ENCODE measurements at places on chromosomes 12 and 14.

DNA sequence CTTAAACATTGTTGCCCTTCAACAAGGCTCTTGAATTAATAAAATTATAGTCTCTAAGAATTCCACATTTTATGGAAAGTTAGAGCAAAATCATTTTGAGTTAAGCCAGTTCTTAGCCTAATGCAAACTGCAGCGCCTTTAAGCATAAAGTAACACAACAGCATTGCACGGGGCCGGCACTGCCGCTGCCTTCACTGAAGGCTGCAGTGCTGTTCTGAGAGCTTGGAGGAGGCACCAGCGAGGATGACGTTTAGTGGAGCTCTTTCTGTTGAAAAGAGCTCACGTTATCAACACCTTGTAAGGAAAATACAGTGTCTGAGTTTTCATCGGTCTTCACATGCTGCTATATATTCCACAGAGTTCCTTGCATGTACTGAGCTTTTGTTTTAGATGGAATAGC, 38.3 kb upstream of the DYNC1H1 start:
- no peak for DNase-seq

- no peak for DNase-seq
These were observed 845 bp upstream of the COCH start for GRCh38 chr14:30873308-30874119.

GRCh38 chr12:96534339-96534738, 45.0 kb downstream of the CFAP54 start:
- DNase-seq = no peak

DNA sequence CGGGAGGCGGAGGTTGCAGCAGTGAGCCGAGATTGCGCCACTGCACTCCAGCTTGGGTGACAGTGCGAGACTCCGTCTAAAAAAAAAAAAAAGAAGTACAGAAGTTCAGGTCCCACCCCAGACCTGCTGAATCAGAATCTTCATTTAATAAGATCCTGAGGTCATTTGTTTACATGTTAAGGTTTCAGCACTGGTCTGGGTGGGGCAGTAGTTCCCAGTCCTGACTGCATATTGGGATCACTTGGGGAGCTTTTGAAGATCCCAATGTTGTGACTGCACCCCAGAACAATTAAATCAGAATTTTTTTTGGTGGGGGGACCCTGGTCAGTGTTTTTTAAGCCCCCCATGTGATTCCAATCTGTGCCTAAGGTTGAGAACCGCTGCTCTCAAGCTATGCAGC, 11.7 kb upstream of the COL2A1 start:
- no peak for DNase-seq

GRCh38 chr14:77082356-77082755, 15.7 kb upstream of the CIPC start:
- no peak for DNase-seq

DNA sequence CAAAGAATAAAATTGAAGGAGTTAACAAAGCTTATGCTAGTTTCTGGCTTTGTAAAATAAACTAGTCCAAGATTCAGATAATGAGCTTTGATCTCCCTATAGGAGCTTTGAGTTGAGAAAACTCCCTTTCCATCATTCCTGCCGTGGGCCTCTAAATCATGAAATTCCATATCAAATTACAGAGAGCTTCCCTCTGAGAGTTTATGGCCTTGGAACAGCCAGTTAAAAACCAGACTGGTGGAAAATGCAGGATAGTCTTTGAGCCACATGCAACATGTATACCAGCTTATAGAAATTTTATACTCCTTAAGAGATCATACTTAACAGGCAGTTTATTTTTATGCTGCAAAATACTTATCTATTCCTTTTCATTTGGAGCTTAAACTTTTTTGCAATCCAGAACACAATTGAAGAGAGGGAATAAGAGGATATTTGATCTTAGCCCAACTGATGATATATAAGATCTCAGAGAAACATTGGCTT, 175.8 kb upstream of the ATP2B1 start:
- peak; percentile 37 for DNase-seq

DNA sequence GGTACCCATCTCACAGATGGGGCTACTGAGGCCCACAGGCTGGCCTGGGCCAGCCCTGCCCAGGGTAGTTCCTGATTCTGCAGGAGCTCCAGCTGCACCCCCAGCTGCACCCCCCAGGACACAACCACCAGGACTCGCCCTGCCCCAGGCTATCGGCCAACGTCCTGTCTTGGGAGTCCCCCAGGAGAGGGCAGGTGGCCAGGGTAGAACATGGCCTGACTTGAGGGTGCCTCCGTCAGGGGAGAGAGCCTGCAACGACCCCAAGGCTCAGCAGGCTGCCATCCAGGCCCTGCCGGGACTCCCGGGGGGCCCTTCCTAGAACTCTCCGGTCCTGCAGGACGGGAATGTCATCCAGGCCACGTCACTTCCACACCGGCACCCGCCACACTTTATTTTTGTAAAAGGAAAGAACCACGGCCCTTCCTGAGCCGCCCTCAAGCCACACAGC, 15.8 kb downstream of the JAG2 start:
- DNase-seq = no peak

GRCh38 chr12:107570721-107571120, 114.9 kb upstream of the PWP1 start:
- peak; percentile 43 for DNase-seq

GRCh38 chr12:34303091-34303870, 281.0 kb downstream of the ALG10 start:
- no peak for DNase-seq

DNA sequence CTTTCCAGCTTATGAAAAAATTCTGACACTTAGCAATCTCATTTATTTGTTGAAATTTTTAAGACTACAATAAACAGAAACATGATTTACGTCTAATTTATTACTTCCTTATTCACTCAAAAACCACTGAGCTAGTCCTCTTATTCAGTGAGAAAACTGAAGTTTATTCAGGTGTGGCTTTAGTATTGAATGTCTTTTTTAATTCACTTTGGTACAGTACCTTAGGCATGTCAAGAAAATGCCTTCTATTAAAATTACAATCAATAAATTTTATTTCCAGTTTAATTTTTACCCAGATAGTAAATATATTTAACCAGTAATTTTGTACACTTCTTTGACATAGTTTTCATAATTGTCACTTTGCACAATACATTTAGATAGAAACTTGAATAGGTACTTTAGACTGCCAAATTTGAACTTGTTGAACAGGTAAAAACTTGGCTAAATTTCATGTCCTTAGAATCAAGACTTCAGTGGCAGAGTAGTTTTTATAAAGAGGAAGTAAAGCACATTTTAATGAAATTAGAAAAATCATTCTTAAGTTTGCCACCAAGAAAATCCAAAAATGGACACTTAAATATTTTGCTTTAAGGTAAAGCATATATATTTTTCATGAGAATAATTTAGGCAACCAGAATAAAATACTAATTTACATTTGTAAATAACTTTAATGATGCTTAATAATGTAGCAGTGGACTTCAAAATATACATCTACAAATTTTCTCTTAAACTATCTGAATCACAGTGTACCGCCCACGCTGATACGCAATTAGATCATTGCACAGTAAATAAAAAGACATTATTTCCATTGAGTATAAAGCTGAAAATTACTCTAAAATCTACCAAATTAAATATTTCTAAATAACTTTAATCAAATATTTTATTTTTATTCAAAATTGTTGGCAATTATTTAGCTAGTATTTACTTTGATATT, 159.1 kb downstream of the RASSF9 start:
- DNase-seq = no peak

- no peak for DNase-seq
These were observed 820.7 kb upstream of the FBXO33 start for GRCh38 chr14:40252817-40253447.

DNA sequence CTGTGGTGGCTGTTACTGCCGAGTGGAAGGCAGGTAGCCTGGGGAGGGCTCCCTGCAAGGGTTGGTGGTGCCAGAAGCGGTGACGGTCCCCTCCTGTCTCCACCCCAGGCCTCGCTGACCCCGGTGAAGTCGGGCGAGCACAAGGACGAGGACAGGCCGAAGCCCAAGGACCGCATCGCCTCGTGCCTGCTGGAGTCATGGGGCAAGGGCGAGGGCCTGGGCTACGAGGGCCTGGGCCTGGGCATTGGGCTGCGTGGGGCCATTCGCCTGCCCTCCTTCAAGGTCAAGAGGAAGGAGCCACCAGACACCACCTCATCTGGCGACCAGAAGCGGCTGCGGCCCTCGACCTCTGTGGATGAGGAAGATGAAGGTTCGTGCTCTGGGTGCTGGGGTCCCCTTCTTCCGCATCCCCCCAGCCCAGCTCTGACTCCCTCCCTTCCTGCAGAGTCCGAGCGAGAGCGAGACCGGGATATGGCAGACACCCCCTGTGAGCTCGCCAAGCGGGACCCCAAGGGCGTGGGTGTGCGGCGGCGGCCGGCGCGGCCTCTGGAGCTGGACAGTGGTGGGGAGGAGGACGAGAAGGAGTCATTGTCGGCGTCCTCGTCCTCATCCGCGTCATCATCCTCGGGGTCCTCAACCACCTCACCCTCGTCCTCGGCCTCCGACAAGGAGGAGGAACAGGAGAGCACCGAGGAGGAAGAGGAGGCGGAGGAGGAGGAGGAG, 13.3 kb downstream of the SETD1B start:
- no peak for DNase-seq

GRCh38 chr12:85283560-85283959, 3.5 kb downstream of the ALX1 start:
- no peak for DNase-seq

DNA sequence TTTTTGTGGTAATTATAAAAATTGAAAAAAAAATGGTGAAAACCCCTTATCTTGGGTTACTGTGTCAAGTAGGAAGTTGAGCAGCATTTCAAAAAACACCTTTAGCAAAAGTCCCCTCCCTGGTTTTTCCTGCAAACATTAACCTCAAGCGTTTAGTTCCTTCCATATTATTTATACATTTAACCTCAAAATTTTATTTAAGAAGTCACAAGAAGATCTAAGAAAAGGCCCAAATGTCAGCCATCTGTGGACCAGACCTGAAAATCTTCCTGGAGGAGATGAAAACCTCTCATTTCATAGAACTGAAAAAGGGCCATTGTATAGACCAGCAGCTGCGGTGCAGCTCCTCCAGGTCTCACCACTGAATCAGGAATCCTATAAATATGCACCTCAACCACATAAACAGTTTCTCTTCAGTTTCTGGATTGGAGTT, 40.4 kb upstream of the BTG1 start:
- DNase-seq = no peak

- peak; percentile 69 for DNase-seq
These were observed 126.4 kb downstream of the TBC1D30 start for GRCh38 chr12:64950711-64951298.

DNA sequence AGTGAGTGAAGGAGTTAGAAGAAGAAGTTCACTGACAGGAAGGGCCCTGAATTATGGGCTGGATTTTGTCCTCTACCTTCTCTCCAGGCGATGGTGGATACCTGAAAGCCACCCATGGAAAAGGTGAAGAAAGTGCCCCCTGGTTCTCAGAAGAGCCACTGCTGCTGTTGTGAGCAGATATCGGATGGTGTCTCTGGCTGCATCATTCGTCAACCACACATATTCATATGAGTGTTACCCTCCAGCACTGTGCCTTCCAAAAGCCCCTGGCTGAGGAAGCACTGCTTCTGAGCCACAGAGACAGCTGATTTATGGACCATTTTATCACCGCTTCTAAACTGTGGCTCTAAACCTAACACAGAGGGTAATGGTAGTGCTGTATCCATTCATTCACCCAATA, 2.0 kb upstream of the ACTN1 start:
- no peak for DNase-seq

- DNase-seq = no peak
These were observed 96.8 kb downstream of the SRGAP1 start for GRCh38 chr12:63941166-63941800.

DNA sequence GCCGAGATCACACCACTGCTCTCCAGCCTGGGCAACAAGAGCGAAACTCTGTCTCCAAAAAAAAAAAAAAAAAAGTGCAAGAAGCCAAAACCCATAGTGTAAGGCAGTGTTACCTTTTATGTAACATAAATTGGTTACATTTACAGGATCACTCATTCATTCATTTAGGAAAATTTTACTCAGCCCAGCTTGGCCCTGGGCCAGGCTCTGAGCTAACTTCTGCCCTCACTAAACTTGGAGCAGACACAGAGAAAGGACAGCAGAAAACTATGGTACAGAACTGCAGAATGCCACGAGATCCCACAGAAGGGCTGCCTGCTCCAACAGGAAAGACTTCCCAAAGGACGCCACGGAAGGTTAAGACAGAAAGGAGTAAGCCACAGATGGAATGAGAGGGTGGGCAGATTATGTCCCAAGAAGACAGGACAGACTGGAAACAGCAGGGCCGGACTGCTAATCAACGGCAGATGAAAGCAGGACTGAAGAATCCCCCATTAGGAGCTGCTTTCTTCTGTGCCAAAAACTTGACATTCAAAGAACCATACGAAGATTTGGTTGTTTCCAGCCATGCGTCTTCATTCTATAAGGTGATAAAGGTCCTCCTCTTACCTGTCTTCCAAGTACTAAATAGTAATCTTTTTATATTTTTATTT, 18.9 kb downstream of the PPP1R13B start:
- peak; percentile 36 for DNase-seq

DNA sequence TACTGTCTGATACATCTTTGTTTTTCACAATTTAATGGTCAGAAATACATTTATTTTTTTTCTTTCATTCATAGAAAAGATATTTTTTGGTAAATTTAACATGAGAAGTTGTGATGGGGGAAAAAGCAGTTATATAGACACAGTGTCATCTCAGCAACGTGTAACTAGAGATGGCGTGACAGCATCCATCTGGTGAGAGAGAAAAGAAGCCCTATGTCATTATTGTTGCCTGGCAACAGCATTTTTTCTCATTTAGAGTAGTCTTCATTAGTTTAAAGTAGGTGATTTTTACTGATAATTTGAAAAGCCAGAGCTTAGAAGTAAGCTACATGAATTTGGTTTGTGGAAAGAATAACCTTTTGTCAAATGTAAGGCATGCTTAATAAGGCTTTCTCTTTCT, 128.6 kb downstream of the ACSS3 start:
- no peak for DNase-seq

GRCh38 chr14:92494512-92494911, 19.1 kb upstream of the RIN3 start:
- DNase-seq = no peak

DNA sequence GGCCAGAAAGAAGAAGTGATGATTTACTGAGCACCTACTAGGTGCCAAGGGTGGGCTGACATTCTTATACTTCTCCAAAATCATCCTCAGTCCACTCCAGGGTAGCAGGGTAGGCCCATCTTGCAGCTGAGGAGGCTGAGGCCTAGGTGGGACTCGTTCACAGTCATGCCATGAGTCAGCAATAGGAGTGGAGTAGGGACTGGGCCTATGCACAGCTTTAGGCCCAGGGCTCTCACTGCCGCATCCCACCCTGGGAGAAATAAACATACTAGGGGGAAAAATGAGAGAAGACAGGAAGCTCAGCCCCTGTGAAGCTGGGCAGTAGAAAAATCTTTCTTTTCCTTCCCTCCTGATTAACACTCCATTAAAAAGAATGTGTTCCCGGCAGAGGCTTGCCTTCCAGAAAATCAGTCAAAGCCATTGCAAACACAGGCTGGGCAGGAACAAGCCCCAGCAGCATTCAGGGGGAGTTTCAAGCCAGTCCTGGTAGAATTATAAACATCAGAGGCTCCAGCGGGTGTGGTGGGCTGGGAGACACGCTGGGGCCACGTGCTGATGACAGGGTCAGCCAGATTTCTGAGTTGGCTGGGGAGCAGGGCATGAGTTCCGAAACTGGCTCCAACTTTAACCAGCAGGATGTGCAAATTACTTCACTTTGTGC, 1.8 kb downstream of the HSPB8 start:
- DNase-seq = peak; percentile 15

- DNase-seq = no peak
These were observed 54.4 kb downstream of the GALNT16 start for GRCh38 chr14:69314327-69314726.
